ENCODE measurements at places on chromosomes 13 and 19. TPM values are rescaled to one million over a fixed set of nuclear protein-coding genes. Genes with fewer than 3 reads are reported as not detected.
A peak's percentile ranks its signal among the peaks of the same experiment; 100 is the strongest.

SLC46A3 gene
- 0.93 TPM for total RNA-seq

TJP3 gene
- total RNA-seq = 69.6 TPM

KLK8 gene
- total RNA-seq = 92.8 TPM

DNA sequence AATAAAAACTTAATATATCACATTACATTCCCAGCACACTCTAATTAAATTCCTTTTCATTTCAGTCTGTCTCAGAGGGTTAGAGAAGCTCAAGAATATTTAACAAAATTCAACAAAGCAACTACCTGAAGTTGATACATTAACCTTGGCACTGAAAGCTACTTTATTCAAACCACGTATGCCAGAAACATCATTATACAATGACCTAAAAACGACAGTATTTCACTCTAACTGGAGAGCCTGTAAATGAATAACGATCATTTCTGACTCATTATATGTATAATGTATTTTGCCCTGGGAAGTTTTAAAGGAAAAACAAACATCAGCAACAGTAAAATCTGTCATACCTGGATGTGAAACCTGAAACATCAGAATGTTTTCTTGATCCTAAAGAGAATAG lies 270.1 kb downstream of the SLITRK5 start:
- DNase-seq = no peak

GRCh38 chr13:21011378-21011777 lies 50.0 kb downstream of the LATS2 start:
- DNase-seq = no peak

DNA sequence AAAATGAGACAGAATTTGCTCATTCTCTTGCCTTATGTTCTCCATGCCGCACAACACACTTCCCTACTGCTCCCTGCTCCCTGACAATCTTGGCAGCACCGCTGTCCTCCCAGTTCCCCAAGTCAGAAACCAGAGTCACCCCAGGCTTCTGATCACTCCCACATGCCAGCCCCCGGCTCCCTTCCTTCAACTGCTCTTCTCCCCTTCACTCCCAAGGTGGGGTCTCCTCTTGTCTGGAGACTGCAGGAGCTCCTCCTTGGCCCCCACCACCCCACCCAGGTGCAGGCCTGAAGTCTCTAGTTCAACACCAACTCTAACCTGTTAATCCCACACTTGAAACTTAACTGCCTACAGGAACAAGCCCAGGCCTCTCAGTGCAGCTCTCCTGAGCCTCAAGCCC lies 16.8 kb upstream of the AKAP8 start:
- DNase-seq = no peak

DNA sequence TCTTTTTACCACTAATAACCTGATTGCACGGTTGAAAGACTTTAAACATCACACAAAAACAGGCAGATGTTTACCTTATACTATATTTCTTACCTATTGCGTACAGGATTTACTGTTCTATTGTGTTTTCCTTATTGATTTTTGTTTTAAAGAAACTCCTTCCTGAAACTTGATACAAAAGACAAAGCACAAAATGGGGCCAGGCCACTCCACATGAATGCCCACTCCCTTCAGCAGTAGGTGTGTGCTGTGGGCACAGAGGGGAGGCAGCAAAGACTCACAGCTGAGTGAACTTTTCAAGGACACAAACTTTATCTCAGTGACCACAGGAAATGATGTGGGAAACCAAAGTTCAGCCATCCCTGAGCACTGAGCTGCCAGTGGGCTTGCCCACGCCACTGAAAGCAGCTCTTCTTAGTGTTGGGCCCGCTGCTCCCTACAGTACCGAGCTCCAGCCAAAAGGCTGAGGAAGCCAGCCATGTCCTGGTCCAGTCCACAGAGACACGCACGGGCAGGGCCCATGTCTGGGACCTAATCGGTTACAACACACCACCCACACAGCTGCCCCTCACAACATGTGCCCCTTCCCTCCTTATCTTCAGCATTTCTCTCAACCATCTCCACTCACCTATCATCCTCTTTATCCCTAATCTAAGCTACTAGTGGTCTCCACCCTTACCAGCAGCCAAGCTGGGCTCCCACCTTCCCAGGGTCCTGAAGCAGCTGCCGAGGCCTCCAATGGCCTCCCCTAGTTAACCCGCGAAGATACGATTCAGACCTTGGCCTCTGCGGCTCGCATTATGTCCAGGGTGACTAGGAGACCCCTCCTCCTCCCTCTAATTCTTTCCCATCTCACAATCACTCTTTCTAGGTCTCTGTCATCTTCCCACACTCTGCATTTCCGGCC lies 39.5 kb downstream of the ATP7B start:
- DNase-seq = no peak

- no peak for DNase-seq
Observed at GRCh38 chr13:105033999-105034398, 1501.5 kb downstream of the EFNB2 start.

DNA sequence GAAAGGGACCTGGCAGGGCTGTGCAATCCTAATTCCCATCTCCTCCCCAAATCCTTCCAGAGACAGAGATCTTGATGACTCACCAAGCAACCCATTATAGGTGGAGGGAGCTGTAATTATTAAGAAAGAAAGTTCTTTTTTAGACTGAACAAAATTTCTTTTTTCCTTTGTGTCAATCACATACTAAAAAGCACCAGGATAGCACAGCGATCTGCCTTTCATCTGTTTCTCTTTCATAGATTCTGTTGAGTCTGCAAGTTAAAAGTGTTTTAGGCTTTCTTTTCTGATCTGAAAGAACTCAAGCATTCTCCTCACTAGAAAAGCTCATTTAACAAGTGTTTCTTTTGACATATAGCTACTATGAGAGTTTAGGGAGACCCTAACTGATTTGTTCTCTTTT lies 222.8 kb downstream of the DCT start:
- no peak for DNase-seq

- no peak for DNase-seq
Observed at GRCh38 chr13:38850868-38851626, 139.6 kb downstream of the STOML3 start.

DNA sequence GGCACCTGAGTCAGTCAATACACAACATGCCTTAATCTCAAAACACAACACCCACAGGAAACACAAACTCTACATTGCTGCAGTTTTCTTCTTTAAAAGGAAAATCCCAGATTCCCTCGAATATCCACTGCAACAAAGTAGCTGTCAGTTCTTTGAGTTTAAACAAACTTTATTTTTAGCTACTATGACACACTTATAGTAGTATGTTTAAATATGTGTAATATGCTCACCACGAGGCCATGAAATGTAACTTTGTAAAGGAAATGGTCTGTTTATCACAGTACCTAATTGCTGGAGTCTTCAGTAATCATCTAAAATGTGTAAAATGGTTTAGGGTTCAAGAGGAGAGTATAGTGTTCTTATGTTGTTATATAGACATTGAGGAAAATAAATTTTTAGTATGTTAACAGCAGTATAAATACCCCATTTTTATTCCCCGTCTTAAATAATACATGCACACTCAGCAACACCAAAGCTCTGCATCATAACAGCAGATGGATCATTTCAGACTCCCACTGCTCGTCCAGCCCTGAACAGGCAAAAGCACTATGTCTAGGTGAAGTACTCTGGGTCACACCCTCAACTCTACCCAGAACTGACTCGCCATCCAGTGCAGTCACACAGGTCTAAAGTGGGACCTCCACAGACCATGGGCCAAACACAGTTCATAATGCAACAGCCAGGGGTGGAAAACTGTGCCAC lies 20.6 kb downstream of the TUBGCP3 start:
- no peak for DNase-seq

DNA sequence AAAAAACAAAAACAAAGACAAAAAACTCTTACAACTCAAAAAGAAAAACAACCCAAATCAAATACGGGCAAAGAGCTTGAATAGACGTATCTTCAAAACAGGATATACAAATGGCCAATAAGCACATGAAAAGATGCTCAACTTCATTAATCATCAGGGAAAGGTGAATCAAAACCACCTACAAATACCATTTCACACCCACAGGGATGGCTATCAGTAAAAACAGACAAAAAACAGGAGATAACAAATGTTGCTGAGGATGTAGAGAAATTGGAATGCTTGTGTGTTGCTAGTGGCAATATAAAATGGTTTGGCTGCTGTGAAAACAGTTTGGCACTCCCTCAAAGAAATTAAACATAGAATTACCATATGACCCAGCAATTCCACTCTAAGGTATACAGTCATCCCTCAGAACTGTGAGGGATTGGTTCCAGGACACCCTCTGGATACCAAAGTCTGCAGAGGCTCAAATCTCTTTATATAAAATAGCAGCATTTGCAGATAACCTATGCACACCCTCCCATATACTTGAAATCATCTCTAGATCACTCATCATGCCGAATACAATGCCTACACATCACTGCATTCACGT lies 29.7 kb downstream of the MLLT1 start:
- no peak for DNase-seq

- DNase-seq = no peak
Observed at GRCh38 chr13:21008026-21008425, 53.4 kb downstream of the LATS2 start.

DNA sequence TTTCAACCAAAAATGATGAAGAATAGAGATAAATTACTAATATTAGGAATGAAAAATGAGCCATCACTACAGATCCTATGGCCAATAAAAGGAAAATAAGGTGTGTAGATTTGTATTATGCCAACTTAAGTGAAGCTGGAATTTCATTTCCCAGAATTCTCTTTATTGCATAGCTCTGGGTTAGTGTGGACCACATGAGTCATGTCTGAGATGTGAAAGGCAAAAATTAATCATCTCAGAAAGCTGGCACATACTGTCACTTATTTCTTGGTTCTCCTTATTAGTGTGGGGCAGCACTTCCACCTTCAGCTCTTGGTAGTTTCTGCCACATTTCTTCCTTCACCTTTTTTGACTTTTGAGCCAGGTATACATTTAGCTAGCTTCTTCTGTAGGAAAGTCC lies 82.6 kb downstream of the KATNAL1 start:
- DNase-seq = peak; percentile 54

- peak; percentile 12 for DNase-seq
Observed at GRCh38 chr13:95698047-95698749, 21.3 kb downstream of the DNAJC3 start.

GRCh38 chr19:11612816-11613511 lies 15.7 kb downstream of the ZNF627 start:
- no peak for DNase-seq

DNA sequence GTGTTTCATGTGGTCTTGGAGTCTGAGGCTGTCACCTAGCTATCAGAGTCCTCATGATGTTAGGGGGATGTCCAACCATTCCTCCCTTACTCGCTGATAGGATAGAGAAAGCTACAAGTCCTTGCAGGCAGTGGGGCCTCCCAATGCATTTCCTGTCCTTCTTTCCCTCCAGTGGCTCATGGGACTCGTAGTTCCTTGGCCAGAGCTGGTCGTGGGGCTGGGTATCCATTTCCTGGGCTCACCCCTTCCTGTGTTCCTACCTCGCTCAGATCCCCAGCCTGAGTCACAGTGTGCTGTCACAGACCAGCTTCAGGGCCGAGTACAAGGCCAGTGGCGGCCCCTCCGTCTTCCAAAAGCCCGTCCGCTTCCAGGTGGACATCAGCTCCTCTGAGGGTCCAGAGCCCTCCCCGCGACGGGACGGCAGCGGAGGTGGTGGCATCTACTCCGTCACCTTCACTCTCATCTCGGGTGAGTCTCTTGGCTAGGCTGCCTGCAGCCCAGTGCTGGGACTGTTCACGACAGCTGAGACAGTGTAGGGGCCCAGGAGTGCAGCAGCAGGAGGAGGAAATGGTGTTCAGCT lies 19.1 kb downstream of the TMEM150B start:
- no peak for DNase-seq

DNA sequence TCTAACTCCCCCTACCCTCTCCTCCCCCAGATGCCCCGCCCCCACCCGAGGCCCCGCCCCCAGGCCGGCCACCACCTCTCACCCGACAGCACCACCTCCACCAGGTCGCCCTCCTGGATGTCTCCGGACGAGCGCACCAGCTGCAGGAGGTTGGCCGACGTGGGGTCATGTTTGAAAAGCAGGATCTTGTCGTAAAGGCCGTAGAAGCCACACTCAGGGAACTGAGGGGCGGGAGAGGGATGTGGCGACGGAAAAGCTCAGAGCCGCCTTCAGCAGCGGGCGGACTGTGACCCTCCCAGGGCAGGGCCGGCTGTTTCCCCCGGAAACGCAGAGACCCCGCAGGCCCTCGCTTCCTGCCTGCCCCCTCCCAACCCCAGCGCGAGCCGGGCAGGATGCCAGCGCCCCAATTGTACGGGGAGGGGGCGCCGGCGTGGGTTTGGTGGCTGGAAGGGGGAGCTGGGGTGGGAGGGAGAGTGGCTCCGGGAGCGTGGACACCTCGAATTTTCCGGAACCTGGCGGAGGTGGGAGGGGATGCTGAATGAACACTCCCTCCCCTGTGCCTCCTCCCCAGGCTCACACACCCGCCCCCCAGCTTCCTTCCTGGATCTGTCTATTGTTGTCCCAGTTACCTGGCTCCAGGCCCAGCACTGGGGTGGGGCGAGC lies 3.0 kb downstream of the PRKD2 start:
- peak; percentile 70 for DNase-seq

DNA sequence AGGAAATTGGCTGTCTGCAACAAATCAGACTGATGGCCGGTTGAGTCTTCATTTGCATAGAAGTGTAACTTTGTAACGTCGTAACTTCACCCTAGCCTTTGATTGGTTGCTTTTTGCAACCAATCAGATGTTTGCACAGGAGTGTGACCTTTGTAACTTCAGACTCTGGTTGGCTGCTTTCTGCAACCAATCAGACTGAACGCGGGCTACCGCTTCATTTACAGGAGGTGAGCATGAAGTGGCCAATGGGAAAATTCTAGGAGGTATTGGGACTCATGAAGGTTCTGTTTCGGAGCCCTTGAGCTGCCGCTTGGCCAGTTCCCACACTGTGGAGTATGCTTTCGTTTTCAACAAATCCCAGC lies 441 bp upstream of the ZNF559 start:
- DNase-seq = peak; percentile 6

GRCh38 chr19:10625762-10626138 lies 397 bp downstream of the SLC44A2 start:
- DNase-seq = no peak

DNA sequence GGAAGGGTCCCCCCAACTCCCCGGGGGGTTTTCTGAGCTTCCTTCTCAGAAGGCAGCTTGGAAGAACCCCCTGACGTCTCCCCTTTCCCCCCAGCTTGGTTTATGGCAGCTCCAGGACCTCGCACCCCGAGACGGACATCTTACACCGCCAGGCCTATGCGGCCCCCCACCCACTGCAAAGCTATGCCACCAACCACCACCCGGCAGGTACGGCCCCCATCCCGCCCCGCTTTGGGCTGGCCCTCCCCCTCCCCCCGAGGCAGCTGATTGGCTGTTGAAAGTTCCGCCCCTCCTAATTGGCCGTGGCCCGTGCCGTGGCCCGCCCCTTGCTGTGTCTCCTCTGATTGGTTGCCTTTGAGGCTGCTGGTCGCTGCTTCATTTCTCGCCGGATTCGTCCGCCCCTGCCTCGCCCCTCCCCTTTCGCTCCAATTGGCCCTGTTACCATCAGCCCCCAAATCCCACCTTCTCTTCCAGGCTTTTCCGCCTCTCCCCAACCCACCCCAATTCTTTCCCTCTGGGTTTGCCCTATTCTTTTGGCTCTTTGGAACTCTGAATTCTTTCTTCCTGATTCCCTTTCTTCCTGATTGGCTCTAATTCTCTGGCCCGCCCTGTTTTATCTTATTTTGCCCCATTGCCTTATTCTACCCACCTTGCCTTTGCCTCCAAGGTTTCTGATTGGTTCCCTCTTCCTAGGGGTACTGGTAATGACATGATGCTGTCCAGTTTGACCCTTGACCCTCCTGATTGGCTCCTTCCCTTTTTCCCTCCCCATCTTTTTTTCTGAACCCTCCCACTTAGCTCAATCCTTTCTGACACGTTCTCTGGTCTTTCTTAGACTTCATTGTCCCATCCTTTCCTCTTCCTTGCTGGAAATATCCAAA lies 2.5 kb downstream of the PRR12 start:
- DNase-seq = peak; percentile 89

- no peak for DNase-seq
Observed at GRCh38 chr13:114100446-114101357, 31.7 kb downstream of the RASA3 start.
